Skin of body (tissue), 3 donors: ENCODE measurements at places on chromosomes 6 and 20. TPM values are rescaled to one million over a fixed set of nuclear protein-coding genes. Genes with fewer than 3 reads are reported as not detected.
A peak's percentile ranks its signal among the peaks of the same experiment; 100 is the strongest.

The OOEP gene
- not detected for total RNA-seq

GRCh38 chr6:160034036-160034930 is 65.4 kb downstream of the IGF2R start:
- DNase-seq, result peak; percentile 76

- DNase-seq, result no peak
Observed at GRCh38 chr6:160791459-160791858, 89.4 kb downstream of the PLG start.

DNA sequence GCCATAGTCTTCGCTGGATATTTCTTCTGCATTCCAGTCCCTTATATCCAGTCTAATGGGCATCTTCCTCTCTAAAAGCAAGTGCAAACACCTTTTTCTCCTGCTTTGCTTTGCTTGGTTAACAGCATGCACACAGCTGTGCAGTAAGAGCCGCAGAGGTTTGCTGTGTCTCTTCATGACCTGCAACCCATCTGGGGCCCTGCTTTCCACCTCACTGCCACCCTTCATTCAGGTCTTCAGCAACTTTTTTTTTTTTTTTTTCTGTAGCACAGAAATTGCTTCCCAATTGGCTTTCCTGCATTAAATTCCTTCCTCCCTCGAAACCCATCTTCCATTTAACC is 14.4 kb downstream of the NEDD9 start:
- DNase-seq, result no peak

- no peak for DNase-seq
Observed at GRCh38 chr6:46338131-46338530, 153.1 kb downstream of the RCAN2 start.

- DNase-seq, result no peak
Observed at GRCh38 chr6:159594750-159595117, 98.3 kb downstream of the SOD2 start.

DNA sequence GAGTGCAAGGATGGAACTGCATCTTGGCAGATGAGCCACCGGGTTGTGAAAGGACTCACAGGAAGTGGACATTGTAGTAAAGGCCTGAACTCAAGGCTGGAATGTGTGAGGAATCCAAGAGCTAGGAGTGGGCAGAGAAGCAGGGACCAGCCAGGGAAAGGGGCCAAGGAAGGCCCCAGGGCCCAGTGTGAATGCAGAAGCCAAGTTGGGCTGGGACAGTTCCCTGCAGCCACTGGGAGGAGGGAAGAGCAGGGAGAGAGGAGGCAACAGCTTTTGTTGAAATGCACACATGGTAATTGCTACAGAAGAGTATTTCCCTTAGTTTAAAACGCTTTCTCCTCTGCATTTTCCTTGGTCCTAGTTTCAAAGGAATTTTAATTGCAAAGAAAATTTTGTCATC is 34.6 kb downstream of the CDH22 start:
- DNase-seq, result no peak

The CALHM4 gene
- 0.79 TPM for total RNA-seq

DNA sequence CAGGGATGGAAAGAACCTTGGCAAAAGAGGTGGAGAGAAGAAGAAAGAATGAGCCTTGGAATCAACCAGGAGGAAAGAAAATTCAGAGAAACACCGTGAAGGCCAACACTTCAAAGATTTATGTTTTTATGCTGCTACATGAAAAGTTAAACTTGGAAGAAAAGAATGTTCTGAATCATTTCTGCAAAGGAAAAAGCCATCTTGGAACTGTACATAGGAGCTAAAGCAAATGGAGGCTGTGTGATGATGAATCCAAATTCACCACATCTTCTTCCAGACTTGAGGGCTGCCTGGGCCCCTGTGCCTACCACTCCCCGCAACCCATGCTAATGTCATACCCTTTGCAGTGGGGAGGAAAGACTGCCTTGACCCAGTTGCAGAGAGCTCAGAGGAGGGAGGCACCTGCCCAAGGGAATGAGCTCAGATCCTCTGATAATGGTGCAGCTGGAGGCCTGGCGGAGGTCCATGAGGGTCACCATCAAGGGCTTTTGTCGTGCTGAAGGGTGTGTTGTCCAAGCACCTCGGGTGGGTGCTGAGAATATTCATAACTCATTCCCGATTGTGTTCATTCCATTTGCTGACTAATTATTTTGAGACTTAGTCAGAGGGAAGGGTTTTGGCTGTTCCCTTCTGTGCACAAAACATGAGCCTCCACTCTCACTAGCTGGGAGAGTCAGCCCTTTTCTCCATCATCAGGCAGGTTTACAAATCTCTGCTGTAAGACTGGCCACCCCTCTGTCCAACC is 245.8 kb upstream of the JAG1 start:
- no peak for DNase-seq
